Activated effector memory CD4-positive, alpha-beta T cell treated with Interleukin-2 at 50 U/mL for 16 hours (primary cell): ENCODE measurements at places on chromosomes 1 and 21.

- no peak for DNase-seq
Measured at GRCh38 chr1:179550746-179551682, 24.7 kb downstream of the NPHS2 start.

DNA sequence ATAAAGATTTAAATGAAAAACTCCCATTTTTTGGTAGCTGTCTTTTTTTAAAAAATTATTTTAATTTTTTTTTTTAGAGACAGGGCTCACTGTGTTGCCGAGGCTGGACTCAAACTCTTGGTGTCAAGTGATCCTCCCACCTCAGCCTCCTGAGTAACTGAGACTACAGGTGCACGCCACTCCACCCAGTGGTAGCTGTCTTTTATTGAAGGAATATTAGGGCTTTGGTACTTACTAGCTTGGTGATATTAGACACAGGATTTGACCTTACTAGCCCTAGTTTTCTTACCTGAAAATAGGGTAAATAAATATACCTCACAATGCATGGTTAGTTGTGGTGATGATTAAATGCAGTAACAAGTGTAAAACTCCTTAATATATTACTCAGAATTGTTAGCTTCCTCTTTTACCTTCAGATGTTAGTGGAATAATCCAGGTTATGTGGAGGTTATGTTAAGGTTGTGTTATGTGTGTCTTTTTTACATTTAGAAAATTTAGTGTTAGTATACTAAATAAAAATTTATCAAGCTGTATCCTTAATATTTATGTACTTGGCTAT, 66.8 kb downstream of the PHACTR4 start:
- no peak for DNase-seq

DNA sequence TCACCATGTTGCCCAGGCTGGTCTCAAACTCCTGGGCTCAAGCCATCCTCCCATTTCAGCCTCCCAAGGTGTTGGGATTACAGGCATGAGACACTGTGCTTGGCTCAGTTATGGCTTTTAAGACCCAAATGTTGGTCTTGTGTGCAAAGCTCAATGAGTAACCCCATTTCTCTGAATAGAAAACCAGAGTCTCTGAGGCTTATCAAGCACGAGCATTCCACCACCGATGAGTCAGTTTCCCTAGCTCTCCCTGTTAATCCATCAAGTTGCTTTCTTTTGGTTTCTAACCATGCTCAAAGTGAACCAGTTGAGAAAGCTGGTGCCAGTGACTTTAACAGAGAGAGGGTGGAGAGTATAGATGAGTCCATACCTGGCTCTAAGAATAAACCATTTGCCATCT, 350.9 kb upstream of the ADGRL2 start:
- no peak for DNase-seq

GRCh38 chr1:232952514-232953499, 2.4 kb downstream of the NTPCR start:
- no peak for DNase-seq

DNA sequence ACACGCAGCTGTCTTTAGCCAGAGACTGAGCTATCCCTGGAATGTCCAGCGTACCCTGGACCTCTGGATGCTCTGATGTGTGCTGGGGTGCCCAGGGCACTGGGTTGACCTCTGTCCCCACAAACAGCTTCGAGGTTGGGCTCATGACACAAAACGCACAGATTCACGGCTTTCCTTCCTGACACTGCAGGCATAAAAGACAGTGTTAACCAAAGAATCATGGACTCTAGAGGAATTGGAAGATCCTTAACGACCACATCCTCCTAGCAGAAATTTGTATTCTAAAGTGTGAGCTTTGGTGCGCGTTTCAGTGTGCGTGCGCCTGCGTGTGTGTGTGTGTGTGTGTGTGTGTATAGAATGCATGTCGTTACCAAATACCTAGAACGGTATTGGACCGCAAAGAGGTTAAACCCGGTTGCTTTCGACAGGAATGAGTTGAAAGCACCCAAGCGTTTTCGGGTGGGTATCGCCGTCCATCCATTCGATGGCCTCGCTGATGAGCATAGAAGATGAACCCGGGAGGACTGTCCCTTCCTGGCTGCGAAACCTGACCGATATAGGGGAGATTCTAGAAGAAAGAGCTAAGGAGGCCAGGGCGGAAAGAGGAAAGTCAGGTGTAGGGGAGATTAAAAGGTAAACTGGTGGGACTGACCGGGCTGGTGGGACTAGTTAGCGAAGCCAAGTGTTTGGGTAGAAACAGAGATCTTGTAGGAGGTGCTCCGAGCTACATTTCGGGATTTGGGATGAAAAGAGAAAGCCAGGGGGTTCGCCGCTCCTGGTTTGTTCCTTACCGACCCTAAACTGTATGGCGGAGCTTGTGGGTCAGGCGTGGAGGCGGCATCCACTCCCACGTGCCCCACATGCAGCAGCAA, 6.8 kb upstream of the LHX9 start:
- no peak for DNase-seq

DNA sequence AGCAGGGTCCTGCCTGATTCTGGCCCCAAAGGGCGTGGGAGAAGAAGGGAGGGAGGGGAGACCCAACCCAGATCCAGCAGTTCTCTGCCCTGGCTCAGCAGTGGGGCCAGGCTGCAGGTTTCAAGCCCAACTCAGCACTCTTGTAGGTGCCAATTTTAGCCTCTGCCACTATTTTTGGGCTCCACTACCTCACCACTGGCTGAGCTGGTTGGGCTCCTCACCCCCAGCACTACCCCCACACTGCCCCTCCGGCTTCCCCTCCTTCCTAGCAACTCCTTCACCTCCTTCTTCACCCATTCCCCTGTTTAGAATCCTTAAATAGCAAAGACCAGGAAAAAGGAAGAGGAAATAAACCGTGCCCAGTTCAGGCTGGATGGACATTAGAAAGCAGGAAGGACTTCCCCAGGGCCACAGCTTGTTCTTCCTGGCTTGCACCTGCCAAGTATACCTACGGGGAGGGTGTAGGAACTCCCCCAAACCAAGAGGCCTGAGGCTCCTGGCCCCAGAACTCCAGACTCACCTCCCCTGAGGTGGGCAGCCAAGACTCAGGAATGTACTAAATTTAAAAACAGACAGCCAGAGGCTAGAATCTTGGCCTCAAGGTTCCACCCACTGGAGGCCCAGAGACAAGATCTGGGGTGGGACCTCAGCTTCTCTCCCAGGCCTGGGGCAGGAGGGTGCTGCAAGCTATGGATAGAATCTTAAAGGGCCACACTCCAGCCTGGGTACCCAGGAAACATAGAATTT, 1.4 kb upstream of the ARHGEF2 start:
- DNase-seq = no peak

DNA sequence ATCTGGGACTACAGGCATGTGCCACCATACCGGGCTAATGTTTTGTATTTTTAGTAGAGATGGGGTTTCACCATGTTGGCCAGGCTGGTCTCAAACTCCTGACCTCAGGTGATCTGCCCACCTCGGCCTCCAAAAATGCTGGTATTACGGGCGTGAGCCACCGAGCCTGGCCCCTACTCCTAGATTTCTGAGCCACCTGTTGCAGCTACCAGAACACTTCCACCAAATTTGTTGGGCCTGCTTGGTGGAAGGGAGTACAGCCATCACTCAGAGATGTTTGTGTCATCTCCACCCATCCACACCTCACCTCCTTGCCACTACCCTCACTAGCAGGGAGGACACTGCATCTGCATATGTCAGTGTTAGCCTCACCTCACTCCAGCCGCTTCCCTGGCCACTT, 5.5 kb downstream of the RIMKLA start:
- DNase-seq = no peak

DNA sequence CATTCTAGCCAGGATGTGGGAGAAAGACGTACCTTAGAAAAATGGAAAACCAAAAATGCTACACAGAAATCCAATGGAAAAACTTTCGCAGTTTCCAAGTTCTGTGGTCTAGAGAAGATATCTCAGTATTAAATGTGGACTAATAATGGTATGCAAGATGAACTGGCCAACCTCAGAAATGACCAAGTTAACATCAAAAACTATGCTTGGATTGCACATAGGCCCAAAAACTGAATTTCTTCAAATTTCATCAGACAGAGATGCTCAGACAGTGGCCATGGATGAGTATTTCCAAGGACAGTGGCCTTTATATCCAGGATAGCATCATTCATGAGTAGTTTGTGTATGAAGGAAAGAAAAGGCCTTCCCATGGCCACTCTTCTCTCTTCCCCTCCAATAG, 132.2 kb downstream of the TIAM1 start:
- no peak for DNase-seq

DNA sequence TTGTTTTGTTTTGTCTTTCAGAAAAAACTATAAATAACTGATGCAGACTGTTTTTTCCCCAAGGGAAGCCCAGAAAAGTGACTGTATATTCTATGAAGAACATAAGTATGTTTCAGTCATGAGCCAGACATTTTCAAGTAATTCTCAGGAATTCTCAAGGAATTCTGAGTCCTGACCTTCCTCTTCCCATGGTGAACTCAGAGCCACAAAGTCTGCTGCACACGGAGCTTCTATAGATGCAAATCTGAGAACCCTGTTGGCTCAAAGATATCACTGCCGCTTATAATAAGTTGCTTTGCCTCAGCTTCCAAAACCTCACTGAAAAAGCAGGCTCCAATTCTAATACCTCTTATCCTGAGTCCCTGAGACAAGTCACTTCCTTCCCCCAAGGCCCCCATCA, 418.5 kb upstream of the RUNX1 start:
- DNase-seq = no peak

- DNase-seq = no peak
Measured at GRCh38 chr1:119081700-119082099, 58.8 kb downstream of the WARS2 start.

DNA sequence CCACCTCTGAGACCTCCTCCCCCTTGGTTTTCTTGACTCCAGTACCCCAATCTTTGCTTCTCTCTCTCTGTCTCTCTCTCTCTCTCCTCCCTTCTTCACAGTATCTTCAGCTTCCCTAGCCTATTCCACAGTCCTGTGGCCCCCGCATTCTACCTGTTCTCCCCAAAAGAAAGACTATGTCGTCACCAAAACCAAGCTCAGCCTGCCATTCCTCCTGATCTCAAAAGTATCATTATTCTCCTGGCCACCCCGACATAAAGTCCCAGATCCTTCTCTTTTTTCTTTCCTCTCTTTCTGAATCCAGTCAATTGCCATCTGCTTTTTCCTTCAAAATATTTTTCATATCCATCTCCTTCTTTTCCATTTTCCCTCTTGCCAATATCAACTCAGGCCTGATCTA, 23.7 kb upstream of the KHDRBS1 start:
- no peak for DNase-seq

DNA sequence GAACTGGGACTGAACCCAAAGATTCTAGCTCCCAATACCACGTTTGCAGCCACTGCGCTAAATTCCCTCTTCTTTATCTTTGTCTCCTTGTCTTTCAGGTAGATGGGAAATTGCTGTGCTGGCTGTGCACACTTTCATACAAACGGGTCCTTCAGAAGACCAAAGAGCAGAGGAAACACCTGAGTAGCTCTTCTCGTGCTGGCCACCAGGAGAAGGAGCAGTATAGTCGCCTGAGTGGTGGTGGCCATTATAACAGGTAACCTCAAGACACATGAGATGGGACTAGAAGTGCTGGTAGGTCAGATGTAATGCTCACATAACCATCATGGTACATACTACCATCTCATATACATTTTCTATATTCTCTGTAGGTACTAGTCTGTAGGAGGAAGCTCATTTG, 18.8 kb downstream of the FAM76A start:
- no peak for DNase-seq

GRCh38 chr1:233777566-233777965, 126.9 kb upstream of the SLC35F3 start:
- no peak for DNase-seq

- DNase-seq = no peak
Measured at GRCh38 chr1:20978413-20978812, 191.3 kb upstream of the HP1BP3 start.

DNA sequence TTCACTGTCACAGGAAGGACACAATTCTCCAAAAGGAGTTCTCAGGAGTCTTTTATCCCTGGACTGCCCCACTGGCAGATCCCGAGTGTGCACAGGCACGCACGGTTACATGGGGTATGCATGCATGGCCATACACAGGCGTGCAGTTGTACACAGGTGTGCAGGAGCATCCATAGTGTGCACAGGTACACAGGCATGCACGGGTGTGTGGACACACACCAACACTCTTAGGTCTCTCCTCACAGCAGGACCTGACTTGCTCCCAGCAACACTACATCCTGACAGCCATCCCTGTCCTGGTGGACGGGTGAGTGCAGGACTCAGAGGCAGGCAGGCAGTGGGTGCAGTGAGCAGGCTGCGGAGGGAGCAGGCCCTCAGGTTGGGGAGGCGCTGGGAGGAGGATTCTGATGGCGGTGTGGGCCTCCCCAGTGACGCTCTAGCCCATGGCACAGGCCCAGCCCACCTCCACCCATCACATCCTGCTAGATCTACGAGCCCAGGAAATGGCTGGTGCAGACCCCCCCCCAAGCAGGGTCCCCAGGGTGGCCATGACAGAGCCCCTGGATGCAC, 28.4 kb downstream of the SLC19A1 start:
- no peak for DNase-seq

DNA sequence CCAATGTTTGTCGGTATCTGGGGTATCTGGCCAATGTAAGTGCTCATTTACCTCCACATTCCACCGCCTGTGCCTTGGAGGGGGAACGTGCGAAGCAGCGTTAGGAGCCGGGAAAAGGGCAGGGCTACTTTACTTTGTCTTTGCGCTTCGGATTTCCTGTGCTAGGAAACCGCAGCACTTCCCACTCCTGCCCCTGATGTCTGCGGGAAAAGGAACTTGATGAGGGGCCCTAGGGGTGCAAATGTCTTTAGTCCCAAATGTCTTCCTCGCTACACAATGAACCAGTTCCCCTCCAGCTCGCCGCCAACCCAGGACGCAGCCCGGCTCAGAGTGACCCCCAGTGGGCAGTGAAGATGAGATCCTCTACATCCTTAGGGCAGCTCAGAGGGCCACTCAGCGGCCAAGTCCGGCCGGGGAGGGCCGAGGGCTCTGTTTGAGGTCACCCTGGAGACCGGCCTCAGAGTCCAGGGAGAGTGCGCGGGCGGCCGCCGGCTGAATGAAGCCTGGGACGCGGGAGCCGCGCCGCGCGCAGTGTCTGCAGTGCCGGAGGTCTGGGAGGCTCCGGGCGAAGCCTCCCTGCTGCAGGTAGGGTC, at the start of gene DYNLT5:
DYNLT5 (plus strand) TSS at position 460 of the 593 bp plus-strand sequence. CDS start 2,200 bp downstream, outside the sequence.
- DNase-seq = no peak
